ENCODE measurements at places on chromosomes 4 and X.

- DNase-seq = no peak
Observed at GRCh38 chr4:168784786-168785461, 225.1 kb downstream of the CBR4 start.

GRCh38 chr4:121073004-121073435 lies 685 bp upstream of the NDNF start:
- no peak for DNase-seq

DNA sequence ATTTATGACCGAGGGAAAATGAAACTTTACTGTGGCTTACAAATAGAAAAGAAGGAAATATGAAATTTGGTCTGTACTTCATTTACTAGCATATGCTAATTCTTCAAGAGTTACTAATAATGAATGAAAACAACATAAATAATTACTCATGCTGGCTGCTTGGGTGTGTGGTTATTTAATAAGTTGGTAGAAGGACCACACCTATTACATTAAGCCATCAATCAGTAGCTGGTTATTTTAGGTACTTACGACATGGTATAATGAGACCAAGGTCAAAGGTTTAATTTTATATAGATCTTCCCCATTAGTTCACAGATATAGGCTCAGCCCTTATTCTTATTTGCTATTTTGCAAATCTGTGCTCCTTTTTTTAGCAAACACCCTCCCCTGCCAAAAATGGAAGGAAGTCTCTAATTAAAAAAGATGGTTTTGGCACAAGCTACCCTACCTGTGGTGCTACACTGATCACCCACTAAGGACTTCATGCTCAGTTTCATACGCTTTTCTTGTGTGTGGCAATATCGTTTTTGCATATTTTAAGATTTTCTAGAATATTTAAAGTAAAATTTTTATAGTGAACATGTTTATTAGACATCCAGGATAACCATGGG lies 14.1 kb downstream of the TMPRSS11D start:
- DNase-seq = no peak

- DNase-seq = no peak
Observed at GRCh38 chr4:40059362-40059761, 2.7 kb downstream of the N4BP2 start.

GRCh38 chrX:41350150-41350975 lies 16.4 kb downstream of the DDX3X start:
- no peak for DNase-seq

DNA sequence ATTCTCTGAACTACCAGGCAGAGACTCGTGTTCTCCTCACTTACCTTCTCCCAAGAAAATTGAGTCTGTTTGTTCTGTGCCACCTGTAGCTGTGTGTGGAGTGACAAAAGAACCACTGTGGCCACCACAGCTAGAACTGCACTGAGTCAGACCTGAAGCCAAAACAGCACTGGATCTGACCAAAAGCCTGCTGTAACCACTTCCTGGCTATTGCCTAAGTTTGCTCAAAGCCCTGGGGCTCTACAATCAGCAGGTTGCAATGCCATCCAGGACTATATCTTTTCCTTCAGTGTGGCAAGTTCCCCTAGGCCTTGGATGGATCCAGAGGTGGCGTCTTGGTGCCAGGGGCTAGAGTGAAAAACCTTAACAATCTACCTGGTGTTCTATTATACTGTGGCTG lies 449.1 kb downstream of the FAM133A start:
- DNase-seq = no peak

GRCh38 chr4:44145868-44146267 lies 302.7 kb downstream of the KCTD8 start:
- DNase-seq = no peak

DNA sequence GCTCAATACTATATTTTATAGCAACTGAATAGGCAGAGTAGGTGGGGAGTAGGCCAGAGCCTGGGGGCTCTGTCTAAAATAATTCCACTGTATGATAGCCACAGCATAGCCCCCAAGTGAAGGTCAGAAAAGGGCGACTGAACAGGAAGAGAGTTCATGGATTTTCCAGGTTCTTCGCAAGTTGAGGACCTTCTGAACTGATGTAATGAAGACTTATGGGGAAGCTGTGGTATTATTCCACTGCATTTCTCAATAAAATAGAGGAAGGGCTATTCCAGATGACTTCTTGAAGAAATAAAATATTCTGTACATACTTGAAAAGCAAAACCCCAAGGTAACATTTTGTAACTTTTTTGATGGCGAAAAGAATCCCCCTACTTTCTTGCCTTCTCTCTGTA lies 231.4 kb upstream of the GPC4 start:
- no peak for DNase-seq

GRCh38 chr4:86685401-86685800 lies 91.3 kb downstream of the PTPN13 start:
- DNase-seq = no peak
